Cerebellum (tissue), 4 donors: ENCODE measurements at places on chromosomes 1 and 21. TPM values are rescaled to one million over a fixed set of nuclear protein-coding genes. Genes with fewer than 3 reads are reported as not detected.

GRCh38 chr1:228215663-228216116 lies 7.8 kb downstream of the OBSCN start:
- no peak for DNase-seq

GRCh38 chr1:36515315-36516138 lies 32.8 kb upstream of the CSF3R start:
- DNase-seq: no peak

- no peak for DNase-seq
Measured at GRCh38 chr1:197462539-197462938, 194.5 kb downstream of the CRB1 start.

- no peak for DNase-seq
Measured at GRCh38 chr1:226641671-226642231, 93.2 kb downstream of the STUM start.

DNA sequence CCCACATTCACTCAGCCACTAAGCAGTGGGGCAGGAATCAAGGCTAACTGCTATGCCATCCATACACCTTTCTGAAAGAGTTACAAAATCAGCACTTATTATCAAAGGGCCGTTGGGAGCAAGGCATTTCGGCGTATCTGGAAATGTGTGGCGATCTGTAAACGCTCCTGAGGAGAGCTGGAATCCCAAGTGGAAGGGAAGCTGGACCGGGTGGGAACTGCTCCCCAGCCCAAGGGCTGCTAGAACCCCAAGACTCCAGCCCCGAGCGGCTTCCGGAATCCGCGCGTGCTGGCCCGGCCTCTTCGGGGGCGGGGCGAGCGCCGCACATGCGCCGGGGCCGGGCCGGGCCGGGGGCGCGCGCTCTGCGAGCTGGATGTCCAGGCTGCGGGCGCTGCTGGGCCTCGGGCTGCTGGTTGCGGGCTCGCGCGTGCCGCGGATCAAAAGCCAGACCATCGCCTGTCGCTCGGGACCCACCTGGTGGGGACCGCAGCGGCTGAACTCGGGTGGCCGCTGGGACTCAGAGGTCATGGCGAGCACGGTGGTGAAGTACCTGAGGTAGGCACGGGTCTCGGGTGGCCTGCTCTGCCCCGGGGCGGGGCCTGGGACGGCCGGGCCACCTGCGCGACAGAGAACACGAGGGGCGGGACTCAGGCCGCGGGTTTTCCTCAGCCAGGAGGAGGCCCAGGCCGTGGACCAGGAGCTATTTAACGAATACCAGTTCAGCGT lies at the start of gene NAXE:
Gene NAXE, plus strand, starts transcription at position 345 of the 726 bp plus-strand sequence. Its CDS starts 29 bp downstream, at position 374.
- peak; percentile 86 for DNase-seq

GRCh38 chr1:214136324-214136919 lies 144.5 kb upstream of the SMYD2 start:
- no peak for DNase-seq

- no peak for DNase-seq
Measured at GRCh38 chr1:33301273-33301984, 19.5 kb downstream of the A3GALT2 start.

DNA sequence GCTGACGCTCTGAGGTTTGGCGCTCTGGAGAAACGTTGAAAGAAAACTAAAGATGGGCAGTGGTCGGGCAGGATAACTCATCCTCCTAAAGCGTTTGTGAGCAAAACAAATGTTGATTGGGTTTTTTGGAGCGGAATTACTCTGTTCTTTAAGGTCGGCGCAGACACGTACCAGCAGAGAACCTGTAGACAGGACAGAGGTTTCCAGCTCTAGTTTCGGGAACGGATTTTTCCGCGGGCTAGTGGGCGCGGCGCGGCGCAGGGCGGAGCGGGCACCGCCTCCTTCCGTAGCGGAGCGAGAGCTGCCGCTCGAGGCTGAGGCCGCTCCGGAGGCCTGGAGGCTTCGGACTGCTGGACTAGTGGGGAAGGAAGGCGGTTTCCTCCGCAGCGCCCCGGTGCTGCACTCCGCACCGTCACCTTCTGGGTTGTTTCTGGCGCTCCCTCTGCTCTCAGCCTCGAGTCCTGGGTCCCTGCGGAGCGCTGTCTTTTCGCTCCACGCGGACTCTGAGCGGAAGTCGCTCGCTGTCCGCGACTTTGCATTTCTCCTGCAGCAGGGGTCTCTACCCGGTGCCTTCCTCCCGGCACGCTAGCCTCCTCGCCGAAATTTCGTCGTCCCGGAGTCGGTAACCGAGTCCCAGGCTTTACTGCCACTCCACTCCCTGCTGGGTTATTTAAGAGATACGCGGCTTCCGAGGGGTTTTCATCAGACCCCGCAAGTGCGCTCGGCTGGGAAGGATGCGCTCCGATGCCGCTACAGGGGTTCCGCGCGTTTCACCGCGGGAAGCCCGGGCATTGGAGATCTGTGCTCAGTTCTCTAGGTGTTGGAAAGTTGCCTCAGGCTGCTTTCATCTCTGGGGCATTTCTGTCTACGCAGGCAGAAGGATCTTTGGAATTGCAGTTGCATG lies 7.0 kb downstream of the FOXD2 start:
- no peak for DNase-seq

- DNase-seq: no peak
Measured at GRCh38 chr1:1275836-1276235, 2.2 kb upstream of the UBE2J2 start.

DNA sequence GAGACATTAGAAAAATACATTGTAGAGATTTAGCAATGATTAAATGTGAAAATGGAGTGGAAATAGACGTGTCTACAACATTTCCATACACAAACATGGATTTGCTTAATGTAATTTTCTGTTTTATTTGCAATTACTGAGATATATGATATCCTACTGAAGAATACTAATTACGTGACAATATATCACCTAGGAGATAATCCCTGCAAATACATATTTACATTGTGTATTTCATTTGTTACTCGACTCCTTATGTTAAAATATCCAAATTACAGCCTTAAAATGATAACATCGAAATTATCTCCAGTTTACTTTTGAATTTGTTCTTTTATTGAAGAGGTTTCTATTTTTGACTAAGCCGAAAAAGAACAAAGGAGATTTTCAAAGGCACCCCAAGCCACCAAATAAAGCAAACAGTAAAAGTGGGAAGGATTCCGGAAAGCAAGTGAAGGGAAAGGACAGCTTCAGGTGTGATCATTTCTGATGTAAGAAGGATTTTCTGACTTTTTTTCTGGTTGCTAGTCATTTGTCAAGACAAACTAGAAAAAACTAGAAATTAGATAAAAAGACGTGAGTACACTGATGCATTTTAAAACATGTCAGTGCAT lies 7.9 kb downstream of the LHX4 start:
- DNase-seq: no peak

DNA sequence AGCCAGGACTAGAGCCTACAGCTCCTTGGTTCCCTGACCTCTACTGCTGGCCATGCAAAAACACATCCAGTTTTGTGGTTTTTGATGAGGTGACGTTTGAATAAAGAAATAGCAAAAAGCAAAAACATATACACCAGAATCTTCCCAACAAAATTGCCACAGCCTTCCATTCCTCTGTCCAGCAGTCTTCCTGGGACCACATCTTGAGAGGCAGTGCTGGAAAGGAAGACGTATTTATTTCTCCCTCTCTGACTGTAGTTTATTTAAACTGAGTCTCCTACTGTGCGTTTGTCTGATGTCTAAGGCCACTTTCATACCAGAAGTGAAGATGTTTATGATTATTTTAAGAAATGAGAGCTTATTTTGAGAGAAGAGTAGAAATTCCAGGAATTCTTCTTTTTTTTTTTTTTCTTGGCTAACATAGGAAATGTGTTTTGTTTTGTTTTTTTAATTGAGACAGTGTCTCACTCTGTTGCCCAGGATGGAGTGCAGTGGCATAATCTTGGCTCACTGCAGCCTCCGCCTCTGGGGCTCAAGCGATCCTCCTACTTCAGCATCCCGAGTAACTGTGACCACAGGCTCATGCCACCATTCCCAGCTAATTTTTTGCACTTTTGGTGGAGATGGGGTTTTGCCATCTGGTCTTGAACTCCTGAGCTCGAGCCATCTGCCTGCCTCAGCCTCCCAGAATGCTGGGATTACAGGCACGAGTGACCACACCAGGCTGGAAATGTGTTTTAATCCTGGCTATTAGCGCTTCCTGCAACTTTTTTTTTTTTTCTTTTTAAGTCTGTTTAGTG lies 118.5 kb downstream of the ITSN1 start:
- DNase-seq: no peak

DNA sequence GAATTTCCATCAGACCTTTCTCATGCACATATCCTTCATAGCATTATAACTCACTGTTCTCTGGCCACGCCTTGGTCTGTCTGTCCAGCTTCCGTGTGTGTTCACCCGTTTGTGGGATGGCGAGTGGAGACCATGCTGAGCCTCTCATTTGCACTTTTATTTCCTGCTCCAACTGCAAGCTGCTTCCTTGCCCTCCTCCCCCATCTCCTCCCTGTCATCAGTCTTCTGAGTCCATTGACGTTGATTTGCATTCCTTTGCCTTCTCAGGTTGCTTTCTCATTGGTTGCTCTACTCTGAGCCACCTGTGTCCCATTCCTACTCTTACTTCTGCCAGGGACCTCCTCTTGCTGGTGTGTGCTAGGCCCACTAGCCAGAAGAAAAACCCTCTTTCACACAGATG lies 146.4 kb downstream of the NOS1AP start:
- no peak for DNase-seq

DNA sequence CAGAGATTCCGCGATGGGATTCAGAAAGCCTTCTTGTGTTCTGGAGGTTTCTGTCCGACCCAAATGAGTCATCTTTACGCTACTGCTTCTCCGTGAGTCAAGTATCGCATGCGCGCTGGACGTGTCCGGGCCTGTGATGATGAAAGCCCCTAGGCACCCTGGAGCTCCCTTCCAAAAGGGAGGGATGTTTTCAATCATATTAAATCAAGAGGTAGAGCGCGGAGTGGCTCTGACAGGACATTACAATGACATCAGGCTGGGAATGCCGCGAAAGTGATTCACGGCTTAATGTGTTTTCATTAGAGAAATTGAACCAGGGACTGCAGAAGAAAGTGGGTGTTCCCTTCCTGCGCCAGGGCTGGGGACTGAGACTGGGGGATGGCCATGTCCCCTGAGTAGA lies 48.5 kb downstream of the AJAP1 start:
- no peak for DNase-seq

GRCh38 chr1:72936151-72936740 lies 653.9 kb upstream of the NEGR1 start:
- no peak for DNase-seq

- no peak for DNase-seq
Measured at GRCh38 chr1:46001081-46001785, 131.2 kb downstream of the PIK3R3 start.

DNA sequence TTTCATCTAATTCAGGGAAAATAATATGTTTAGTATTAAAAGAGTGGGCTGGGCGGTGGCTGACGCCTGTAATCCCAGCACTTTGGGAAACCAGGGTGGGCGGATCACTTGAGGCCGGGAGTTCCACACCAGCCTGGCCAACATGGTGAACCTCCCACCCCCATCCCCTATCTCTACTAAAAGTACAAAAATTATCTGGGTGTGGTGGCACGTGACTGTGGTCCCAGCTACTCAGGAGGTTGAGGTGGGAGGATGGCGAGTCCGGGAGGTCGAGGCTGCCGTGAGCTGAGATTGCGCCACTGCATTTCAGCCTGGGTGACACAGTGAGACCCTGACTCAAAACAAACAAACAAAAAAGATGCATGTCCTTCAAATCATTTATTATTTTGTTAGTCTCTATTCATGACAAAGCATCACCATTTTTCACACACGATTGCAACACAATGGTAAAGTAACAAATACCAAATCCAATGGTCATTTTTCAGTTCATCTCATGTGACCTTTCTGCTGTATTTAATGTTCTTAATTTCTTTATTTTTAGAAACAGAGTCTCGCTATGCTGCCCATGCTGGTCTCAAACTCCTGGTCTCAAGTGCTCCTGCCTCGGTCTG lies 1.0 kb downstream of the MSH4 start:
- DNase-seq: no peak

GRCh38 chr1:180153032-180153431 lies 1.6 kb upstream of the QSOX1 start:
- DNase-seq: no peak

DNA sequence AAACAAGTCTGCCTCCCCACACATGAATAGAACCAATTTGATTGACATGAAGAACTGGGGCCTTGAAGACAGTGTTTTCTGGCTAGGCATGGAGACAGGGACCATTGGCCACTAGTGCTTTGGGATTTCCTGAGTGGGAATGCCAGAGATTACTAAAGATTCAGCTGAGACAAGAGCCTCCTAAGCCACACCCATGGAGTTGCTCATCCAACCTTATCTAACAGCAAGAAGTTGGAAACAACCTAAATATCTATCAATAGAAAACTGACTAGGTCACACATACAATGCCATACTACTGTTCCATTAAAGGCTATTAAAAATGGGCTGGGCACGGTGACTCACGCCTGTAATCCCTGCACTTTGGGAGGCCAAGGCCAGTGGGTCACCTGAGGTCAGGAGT lies 184.1 kb downstream of the ZBTB18 start:
- no peak for DNase-seq

DNA sequence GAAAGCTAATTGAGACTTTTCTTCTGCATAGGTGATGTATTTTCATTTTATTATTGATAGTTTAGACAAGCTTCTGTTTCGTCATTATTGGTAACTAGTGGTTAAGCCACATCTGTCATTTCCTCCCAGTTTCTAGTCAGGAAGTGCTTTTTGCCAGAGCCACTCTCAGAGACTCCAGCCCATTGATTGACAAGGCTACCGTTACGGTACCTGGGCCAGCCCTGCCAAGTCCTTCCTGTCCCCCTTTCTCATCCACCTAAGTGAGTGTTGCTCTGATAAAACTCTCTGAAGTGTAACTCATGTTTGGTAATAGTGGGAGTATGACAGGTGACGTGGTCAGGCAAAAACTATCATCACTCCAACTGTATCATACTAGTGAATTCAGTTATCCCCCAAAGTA lies 29.6 kb upstream of the AGL start:
- DNase-seq: no peak

DNA sequence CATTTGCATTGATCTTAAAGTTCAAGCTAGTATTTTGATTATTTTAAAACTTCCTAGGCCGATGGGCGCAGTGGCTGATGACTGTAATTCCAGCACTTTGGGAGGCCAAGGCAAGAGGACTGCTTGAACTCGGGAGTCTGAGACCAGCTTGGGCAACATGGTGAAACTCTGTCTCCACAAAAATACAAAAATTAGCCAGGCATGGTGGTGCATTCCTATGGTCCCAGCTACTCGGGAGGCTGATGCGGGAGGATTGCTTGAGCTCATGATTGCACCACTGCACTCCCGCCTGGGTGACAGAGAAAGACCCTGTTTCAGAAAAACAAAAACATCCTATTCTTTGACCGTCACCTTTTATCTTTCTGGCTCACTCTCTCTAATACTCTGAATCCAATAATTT lies 30.0 kb downstream of the MFSD2A start:
- no peak for DNase-seq

Gene NUP210L
- total RNA-seq: not detected

Gene FMOD
- total RNA-seq: 1.6 TPM

Gene SLC9C2
- total RNA-seq: 3.3 TPM

Gene PHLDA3
- 5.6 TPM for total RNA-seq

Gene CAPZB
- total RNA-seq: 45.8 TPM

Gene PPFIA4
- total RNA-seq: 47.6 TPM

Gene ITLN2
- total RNA-seq: not detected

Gene FMO5
- 1.5 TPM for total RNA-seq

Gene MCOLN3
- total RNA-seq: 0.64 TPM

Gene NOS1AP
- 5.5 TPM for total RNA-seq

Gene CCDC28B
- total RNA-seq: 13.4 TPM
